ENCODE measurements at places on chromosomes 3 and 15. TPM values are rescaled to one million over a fixed set of nuclear protein-coding genes. Genes with fewer than 3 reads are reported as not detected.

The TGFBR2 gene
- 71.4 TPM for total RNA-seq

- peak; percentile 46 for DNase-seq
Measured at GRCh38 chr3:177824190-177824786, 627.0 kb upstream of the TBL1XR1 start.

DNA sequence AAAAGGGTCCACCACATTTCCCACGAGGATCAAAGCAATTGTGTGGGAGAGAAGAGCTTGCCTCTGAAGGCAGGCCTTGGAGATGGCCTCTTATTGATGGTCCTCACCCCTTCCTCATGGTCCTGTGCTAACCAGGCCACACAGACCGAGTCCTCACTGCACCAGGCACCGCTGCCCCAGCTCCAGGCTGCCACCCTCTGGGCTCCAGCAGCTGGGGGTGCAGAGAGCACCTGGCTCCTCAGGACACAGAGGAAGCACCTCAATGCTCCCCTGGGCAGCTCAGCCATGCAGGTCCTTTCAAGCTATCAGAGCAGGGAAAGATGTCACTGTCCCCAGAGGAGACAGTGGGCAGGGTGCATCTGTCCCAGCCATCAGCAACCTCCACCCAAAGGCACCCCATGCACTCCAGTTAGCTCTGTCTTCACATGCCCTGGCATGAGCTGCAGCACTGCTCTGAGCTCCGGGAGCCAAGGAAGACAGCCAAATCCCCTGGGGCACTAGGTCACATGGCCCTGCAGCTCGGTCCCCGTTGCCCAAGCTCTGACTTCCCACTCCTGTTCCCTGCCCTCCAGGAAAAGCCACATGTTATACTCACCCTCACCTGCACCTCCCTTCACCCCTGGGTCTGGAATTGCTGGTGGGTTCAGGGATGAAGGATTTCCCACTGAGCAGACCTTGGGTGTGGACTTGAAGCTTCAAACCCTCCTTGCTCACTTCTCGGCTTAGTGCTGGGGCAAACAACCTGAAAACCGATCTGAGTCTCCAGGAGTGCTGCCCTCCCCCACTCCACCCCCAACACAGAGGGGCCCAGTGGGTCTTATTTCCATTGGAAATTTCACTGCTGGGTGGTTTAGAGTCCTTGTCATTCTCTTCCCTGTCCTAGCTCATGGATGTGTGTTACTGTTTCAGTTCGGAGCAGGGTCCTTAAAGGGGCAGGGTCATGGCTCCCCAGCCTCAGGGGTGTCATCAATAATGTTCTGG, 32.6 kb downstream of the ALS2CL start:
- DNase-seq, result no peak

The FANCD2OS gene
- not detected for total RNA-seq

- DNase-seq, result peak; percentile 62
Measured at GRCh38 chr15:42921342-42921731, 759 bp upstream of the TTBK2 start.

DNA sequence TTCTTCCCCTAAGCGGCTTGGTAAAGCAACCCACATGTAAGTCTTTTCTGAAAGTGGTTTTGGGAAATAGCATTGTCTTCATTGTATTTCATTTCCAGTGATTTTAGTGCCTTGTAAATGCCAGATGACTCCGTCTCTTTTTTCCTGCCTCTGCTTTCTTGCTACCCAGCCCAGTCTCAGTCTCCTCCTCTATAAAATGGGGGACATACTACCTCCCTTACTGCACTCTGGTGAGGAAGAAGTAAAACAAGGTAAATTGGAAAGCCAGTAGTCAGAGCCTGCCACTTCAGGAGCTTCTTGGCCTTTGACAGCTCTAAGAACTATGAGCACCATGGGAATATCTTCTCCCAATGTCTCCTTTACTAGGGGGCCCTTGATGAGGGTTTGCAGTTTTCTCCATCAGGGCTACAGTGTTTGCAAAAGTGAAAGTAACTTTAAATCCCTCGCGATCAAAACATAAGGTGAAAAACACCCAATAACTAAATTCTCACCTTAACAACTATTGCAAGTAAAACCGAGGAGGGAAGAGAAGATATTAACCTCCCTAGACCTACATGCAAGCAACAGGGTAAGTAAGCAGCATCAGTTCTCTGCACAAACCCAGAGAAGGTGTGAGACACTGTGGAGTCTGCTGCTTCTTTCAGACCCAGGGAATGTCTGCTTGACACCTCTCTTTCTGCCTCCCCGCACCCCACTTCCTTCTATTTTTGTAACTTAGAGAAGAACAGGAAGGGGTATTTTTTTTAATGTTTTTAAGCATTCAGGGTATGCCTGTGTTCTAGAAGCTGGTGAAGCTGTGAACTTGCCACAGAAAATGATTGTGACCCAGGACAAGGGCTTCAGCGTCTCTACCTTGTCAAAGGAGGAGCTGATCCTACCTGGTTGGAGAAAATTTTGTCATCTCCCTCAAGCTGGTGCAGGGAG, 159.1 kb upstream of the EOMES start:
- no peak for DNase-seq

The COLQ gene
- total RNA-seq, result 3.0 TPM

The AQP9 gene
- total RNA-seq, result 2.0 TPM

Measured in mucosa of descending colon (tissue), 3 donors.